SK-MEL-5 (cell line): ENCODE measurements at places on chromosomes 2 and 18. TPM values are rescaled to one million over a fixed set of nuclear protein-coding genes. Genes with fewer than 3 reads are reported as not detected.

Gene MXD1
- 3.8 and 4.0 TPM in 2 replicates for total RNA-seq

Gene ANKRD12
- 33.1 and 41.5 TPM in 2 replicates for total RNA-seq

Gene ANKRD30B
- 7.1 and 7.3 TPM in 2 replicates for total RNA-seq

Gene KIF1A
- 0.50 TPM in 1 of 2 replicates, not detected in the other for total RNA-seq

Gene ADCYAP1
- not detected in 2 replicates for total RNA-seq

Gene BMP10
- total RNA-seq = not detected in 2 replicates

Gene RIT2
- total RNA-seq = not detected in 2 replicates

Gene TNS1
- 1.8 and 2.2 TPM in 2 replicates for total RNA-seq

Gene PARD6G
- total RNA-seq = 8.6 and 8.8 TPM in 2 replicates

Gene COL4A3
- 0.03 TPM in 1 of 2 replicates, not detected in the other for total RNA-seq

Gene POTEC
- not detected in 2 replicates for total RNA-seq

Gene MC5R
- not detected in 2 replicates for total RNA-seq

Gene DYNAP
- not detected in 2 replicates for total RNA-seq

Gene LONRF2
- total RNA-seq = 12.1 and 12.3 TPM in 2 replicates

Gene IL36A
- not detected in 2 replicates for total RNA-seq

Gene FEV
- not detected in 2 replicates for total RNA-seq

Gene KCNIP3
- total RNA-seq = 18.1 and 21.0 TPM in 2 replicates

Gene CXXC1
- total RNA-seq = 14.9 and 19.4 TPM in 2 replicates

Gene ARHGAP15
- 0.71 and 2.4 TPM in 2 replicates for total RNA-seq

Gene AMER3
- not detected in 2 replicates for total RNA-seq

Gene DTNA
- total RNA-seq = 2.8 and 3.6 TPM in 2 replicates

Gene NGEF
- total RNA-seq = not detected in 2 replicates

Gene GLB1L
- total RNA-seq = 5.3 and 6.1 TPM in 2 replicates

Gene PTPRM
- total RNA-seq = 42.9 and 43.7 TPM in 2 replicates

Gene SERPINB5
- total RNA-seq = not detected in 2 replicates

Gene PAIP2B
- 1.0 and 1.5 TPM in 2 replicates for total RNA-seq

Gene TMEM37
- total RNA-seq = not detected in 2 replicates

Gene GPR155
- total RNA-seq = 2.3 and 3.0 TPM in 2 replicates

Gene FRZB
- not detected in 2 replicates for total RNA-seq

Gene PLGLB2
- total RNA-seq = not detected in 2 replicates

Gene HAAO
- not detected in 2 replicates for total RNA-seq

Gene TGFA
- 2.1 and 2.4 TPM in 2 replicates for total RNA-seq

Gene GKN2
- total RNA-seq = not detected in 2 replicates

Gene SAG
- total RNA-seq = not detected in 2 replicates

Gene FOXD4L1
- not detected in 2 replicates for total RNA-seq

Gene RAB6C
- total RNA-seq = not detected in 2 replicates

Gene PRKD3
- 440 and 449 TPM in 2 replicates for total RNA-seq

Gene RNU2-63P
- total RNA-seq = not detected in 2 replicates

Gene FAP
- total RNA-seq = 0.37 and 2.3 TPM in 2 replicates

Gene MOCOS
- 30.0 and 50.8 TPM in 2 replicates for total RNA-seq

Gene UGT1A4
- total RNA-seq = not detected in 2 replicates

Gene UPP2
- not detected in 2 replicates for total RNA-seq

Gene GPR39
- total RNA-seq = 0.32 TPM in 1 of 2 replicates, not detected in the other

Gene TGIF1
- total RNA-seq = 191 and 210 TPM in 2 replicates

Gene SPTBN1
- 326 and 357 TPM in 2 replicates for total RNA-seq

Gene LRRC30
- total RNA-seq = not detected in 2 replicates
